Karpas-422 (cell line): ENCODE measurements at places on chromosomes 4 and X.

- DNase-seq = no peak
Measured at GRCh38 chr4:133493241-133493640, 344.1 kb downstream of the PCDH10 start.

- DNase-seq = no peak
Measured at GRCh38 chr4:10007793-10008608, 13.3 kb downstream of the SLC2A9 start.

- no peak for DNase-seq
Measured at GRCh38 chr4:38060829-38061431, 100.7 kb downstream of the PTTG2 start.

DNA sequence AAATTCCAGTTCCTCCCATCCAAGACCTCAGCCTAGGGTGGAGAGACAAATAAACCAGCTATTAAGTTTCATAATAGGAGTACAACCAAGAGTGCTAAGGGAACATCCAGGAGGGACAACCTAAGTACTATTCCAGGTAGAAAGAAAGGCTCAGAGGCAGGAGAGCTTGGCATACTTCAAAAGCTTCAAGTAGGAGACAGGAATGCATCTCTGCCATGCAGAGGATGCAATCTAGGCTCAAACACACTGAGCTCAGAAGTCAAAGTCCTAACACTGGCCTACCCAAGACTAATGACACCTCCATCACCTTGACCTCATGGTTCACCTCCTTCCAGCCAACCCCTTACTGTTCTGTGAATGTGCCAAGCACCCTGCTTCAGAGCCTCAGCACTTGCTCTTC lies 8.1 kb downstream of the WDFY3 start:
- DNase-seq = no peak
